Activated naive CD4-positive, alpha-beta T cell treated with anti-CD3 and anti-CD28 coated beads, Interleukin-2, amount 50 U/mL, for 72 hours (primary cell): ENCODE measurements at places on chromosomes 4 and X. TPM values are rescaled to one million over a fixed set of nuclear protein-coding genes. Genes with fewer than 3 reads are reported as not detected.

GRCh38 chr4:74658116-74658515 lies 136.2 kb downstream of the BTC start:
- no peak for DNase-seq

The TRMT10A gene
- 6.1 TPM for total RNA-seq

DNA sequence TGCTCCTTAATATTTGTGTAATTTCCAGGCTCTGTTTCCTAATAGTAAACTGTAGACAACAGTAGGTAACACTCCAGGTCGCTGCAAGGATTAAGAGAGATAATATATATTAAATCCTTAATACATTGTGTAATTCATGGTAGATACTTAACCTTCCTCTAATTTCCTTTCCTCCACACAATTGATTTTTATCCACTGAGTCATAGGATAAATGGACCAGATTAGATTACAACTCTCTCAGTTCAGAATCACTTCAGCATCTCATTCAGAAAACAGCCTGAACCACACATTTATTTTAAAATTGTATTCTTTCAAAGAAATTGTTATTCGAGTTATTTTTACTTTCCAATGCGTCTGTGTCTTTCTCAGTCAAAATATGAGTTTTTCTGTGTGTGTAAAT lies 17.1 kb downstream of the GK2 start:
- DNase-seq = no peak

- no peak for DNase-seq
Observed at GRCh38 chrX:110851780-110852179, 56.2 kb upstream of the CHRDL1 start.
